Fibroblast of skin of left quadriceps (primary cell): ENCODE measurements at places on chromosomes 12 and 14.

DNA sequence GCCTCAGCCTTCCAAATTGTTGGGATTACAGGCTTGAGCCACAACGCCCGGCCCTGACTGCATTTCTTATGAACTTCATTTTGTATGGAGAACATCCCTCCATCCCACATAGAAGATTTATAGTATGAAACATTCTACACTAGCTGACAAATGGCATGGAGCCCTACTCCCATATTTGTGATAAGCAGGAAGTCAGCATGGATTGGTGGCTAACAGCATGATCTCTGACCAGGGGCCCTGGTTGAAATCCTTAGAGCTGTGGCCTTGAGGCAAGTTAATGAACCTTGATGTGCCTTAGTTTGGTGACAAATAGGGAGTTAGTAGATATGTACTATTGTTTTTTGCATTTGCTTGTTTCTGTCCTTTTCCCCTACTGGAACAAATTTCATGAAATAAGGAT, 12.3 kb downstream of the IFI27L1 start:
- DNase-seq = no peak

DNA sequence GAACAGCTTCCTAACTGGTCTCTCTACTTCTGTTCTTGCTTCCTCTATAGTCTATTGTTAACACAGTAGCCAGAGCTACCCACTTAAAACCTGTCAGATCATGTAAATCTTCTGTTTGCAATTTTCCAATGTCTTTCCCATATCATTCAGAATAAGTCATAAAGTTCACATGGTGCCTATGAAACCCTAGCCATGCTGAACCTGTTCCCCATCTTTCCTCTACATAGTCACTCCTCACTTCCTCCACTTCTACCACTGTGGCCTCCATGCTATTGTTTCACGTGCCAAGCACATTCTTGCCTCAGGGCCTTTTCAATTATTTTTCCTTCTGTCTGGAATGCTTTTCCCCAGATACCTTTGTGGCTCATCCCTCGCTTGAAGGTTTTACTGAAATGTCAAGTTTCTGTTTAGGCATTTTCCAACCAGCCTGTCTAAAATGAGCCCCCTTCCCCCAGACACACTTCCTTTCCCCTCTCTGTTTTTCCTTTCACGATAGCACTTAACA, 132.1 kb downstream of the DYRK2 start:
- DNase-seq = no peak

DNA sequence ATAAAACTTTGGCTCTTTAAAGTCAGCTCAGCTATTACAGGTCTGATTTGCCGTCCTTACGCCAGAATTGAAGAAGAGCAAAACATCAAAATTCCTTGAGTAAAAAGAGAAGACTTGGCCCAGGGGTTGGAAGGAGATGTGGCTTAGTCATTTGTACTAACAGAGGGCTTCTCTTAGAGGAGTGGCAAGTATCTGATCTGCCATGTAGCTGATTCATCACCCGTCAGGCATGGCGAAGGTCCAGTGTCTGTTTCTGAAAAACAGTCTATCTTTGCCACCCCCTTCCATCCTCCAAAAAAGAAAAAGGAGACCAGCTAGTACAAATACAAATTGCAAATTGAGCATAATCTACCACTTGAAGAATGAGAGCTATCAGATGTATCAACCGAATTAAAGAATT, 91.9 kb downstream of the RAD52 start:
- no peak for DNase-seq

DNA sequence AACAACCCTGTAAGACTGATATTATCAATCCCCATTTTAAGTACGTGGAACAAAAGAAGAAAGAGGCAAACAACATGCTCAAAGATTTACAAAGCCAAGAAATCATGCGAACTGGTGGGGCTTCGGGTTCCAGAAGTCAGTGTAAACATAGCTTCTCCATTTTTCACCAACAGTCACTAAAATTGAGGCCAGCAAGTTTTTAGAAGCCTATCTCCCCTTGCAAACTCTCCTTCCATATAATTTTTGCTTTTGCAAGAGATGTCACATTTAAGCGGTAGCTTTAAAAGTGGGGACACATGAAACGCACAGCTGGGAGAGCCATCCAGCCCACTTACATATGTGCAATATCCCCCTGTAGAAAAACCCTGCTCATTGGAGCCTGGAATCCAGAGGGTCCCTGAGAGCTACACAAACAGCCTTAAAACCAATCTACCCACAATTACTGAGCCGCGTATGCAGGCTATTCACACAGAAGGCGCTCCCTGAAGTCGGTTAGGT, 797 bp downstream of the SLC11A2 start:
- DNase-seq = no peak

- no peak for DNase-seq
These were observed 34.6 kb downstream of the ACAD10 start for GRCh38 chr12:111720457-111720856.
